ENCODE measurements at places on chromosomes 11 and 22.
A peak's percentile ranks its signal among the peaks of the same experiment; 100 is the strongest.

DNA sequence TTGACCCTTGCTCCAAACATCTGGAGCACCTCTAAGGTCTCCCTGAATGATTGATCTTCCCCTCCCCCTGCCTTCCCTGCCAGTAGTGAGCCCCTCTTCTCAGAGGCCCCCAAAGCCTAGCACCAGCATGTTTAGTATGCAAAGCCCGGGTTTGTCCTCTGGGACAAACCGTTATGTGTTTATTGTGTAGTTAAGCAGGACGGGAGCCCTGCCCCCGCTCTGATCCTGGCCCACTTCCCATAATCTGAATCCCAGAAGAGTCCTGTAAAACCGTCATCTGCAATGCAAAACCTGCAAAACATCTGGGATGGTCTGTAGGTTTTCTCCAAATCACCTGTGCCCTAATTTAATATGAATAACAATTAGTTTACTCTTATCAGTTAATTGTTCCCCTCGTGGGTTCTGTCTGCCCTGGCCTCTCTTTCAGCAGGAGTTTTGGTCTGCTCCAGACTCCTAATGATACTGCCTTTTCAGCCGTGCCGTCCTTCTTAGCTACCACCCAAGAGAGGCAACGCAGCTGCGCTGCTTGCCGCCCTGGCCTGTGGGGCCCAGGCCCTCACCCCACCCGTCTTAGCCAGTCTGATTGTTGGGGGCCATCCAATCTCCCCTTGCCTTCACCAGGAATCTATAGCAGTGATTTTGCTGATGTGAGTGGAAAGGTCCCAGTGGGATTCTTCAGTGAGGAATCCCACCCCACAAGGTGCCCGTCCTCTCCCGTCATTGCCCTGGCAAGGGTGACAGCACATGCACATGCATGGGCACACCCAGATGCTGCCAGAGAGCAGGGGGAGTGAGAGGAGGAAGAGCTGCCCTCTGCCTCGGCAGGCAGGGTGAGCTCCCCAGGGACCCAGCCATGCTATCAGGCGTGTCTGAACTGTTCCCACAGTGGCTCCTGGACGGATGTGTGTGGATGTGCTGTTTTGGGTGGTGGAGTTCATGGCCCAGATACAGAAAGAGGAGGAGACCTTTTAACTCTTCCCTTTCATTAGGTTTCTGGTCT lies 3.0 kb upstream of the B3GAT1 start:
- peaks cover 72% of the 10 kb centered on the region for H3K27me3 ChIP-seq
- no peak overlapping the region for H3K4me3 ChIP-seq

GRCh38 chr11:24198481-24198880 lies 298.4 kb upstream of the LUZP2 start:
- DNase-seq = no peak
- H3K27ac ChIP-seq = no peak overlapping the region
- H3K4me3 ChIP-seq = no peak overlapping the region
- no peaks in the 10 kb centered on the region for H3K27me3 ChIP-seq

GRCh38 chr11:57476047-57476756 lies 15.9 kb downstream of the RTN4RL2 start:
- peaks cover 51% of the 10 kb centered on the region for H3K27me3 ChIP-seq
- peak; percentile 87 for DNase-seq
- peak overlapping the region; percentile 42 for H3K27ac ChIP-seq
- no peaks in the 10 kb centered on the region for H3K36me3 ChIP-seq
- H3K4me1 ChIP-seq = peaks cover 8% of the 10 kb centered on the region

GRCh38 chr11:88320149-88320559 lies 17.4 kb downstream of the CTSC start:
- no peaks in the 10 kb centered on the region for H3K27me3 ChIP-seq
- H3K4me1 ChIP-seq = no peaks in the 10 kb centered on the region
- peaks cover 43% of the 10 kb centered on the region for H3K36me3 ChIP-seq
- H3K27ac ChIP-seq = no peak overlapping the region
- DNase-seq = no peak

DNA sequence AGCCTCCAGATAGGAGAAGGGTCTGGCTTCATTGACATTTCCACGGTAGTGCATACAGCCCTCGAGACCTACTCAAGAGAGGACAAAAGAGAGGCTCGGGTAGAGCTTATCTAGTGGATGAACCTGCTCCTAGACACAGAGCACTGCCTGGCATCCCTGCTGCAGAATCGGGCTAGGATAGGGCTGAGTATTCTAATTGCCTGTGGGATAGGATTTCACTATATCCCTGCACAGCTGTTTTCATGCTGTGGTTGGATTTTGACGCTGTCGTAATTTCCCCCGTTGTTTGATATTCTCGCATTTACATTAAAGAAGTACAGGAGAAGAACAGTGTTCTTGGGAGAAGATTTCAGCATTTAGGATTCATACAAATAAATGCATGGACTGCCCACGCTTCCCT lies 107.8 kb downstream of the KIRREL3 start:
- H3K4me1 ChIP-seq = no peaks in the 10 kb centered on the region
- no peak overlapping the region for H3K27ac ChIP-seq
- no peaks in the 10 kb centered on the region for H3K27me3 ChIP-seq

- H3K27me3 ChIP-seq = no peaks in the 10 kb centered on the region
- H3K27ac ChIP-seq = no peak overlapping the region
- H3K4me1 ChIP-seq = no peaks in the 10 kb centered on the region
- DNase-seq = no peak
- H3K4me3 ChIP-seq = no peak overlapping the region
These were observed 195.5 kb downstream of the ETS1 start for GRCh38 chr11:128391811-128392210.

DNA sequence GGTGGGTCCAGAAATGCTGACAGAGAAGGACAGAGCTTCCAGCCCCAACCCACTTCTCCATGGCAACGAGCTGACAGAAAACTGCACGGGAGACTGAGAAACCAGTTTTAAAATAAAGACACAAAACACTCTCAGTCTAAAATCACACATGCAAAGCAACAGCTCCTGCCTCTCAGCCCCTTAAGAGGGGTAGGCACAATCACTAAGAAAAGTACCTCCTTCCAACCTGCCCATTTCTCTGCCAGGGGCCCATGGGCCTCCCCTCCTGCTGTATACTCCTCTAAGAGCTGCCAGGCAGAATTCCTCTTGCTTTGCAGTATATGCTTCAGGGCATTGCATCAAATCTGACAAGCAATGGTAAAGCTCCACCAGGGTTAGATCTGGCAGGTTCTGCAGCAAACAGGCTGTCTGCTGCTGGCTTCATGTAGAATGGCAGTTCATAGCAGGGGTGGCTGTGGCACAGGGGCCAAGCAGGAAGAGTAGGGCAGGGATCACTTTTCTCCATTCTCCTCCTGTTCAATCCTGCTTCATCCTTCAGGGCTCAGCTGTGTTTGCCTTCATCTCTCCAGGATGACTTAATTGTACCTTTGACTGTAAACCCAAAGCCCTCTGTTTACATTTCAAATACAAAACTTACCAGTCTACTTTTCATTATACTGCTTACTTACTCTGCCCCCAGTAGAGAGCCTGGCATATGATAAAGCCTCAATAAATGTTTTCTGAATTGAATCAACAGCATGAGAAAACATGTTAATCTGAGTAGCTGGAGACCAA lies 77.7 kb downstream of the KCNC1 start:
- no peak overlapping the region for H3K27ac ChIP-seq
- no peak for DNase-seq
- H3K4me3 ChIP-seq = no peak overlapping the region
- H3K4me1 ChIP-seq = no peaks in the 10 kb centered on the region
- peaks cover 9% of the 10 kb centered on the region for H3K36me3 ChIP-seq

- H3K36me3 ChIP-seq = peaks cover 29% of the 10 kb centered on the region
- DNase-seq = peak; percentile 78
- peak overlapping the region; percentile 64 for H3K4me3 ChIP-seq
- H3K27ac ChIP-seq = peak overlapping the region; percentile 90
These were observed 450 bp downstream of the MAP4K2 start for GRCh38 chr11:64802370-64803157.

DNA sequence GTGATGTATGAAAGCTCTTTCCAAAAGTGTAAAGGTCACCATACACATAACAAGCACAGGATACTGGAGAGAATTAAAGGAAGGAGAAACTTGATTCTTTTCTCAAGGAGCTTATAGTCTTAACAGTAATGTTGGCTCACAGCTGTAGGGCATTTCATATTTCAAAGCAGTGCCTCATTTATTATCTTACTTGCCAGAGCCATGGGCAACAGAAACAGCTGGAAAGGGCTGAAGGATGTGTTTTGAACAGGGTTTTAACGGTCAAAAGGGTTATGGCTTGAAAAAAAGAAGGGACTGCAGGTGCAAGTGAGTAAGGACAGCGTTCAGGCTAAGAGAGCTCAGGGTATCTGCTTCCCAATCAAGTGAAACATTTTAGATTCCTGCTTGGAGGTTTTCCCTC lies 2.7 kb upstream of the GRAMD1B start:
- no peaks in the 10 kb centered on the region for H3K36me3 ChIP-seq
- no peak overlapping the region for H3K27ac ChIP-seq
- H3K27me3 ChIP-seq = no peaks in the 10 kb centered on the region
- DNase-seq = no peak

DNA sequence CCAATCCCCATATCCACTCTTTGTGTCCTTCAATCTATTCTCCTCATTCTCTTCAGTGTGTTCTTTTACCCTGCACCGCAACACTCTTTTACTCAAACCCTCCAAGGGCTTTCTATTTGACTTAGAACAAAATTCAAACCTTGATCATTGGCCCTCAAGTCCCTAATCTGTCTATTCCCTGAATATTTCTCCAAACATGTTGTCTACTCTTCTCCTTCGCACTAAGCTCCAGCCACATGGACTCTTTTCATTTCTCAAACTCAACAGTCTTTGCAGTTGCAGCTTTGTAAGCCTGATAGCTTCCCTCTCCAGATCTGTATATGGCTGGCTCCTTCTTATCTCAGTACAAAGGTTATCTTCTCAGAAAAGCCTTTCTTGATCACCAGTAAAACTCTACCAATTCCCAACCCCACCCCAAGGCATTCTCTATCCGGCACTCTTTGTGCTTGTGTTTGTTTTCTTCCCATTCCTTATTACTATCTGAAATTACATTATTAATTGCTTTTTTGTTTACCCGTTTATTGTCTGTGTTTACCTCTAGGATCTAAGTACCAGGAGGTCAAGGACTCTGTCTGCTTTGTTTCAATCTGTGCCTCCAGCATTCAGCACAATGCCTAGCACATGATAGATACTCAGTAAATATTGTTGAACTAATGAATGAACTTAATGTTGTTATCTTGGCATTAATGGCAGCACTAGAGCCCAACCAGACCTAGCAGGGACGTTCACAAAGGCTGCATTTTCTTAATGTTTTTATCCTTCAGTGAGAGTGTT lies 147.4 kb downstream of the BBOX1 start:
- H3K4me1 ChIP-seq = no peaks in the 10 kb centered on the region
- no peaks in the 10 kb centered on the region for H3K36me3 ChIP-seq
- H3K4me3 ChIP-seq = no peak overlapping the region
- H3K27me3 ChIP-seq = no peaks in the 10 kb centered on the region

- no peaks in the 10 kb centered on the region for H3K4me1 ChIP-seq
- H3K27me3 ChIP-seq = no peaks in the 10 kb centered on the region
- H3K4me3 ChIP-seq = no peak overlapping the region
- H3K27ac ChIP-seq = no peak overlapping the region
- no peaks in the 10 kb centered on the region for H3K36me3 ChIP-seq
These were observed 198.8 kb upstream of the KIRREL3 start for GRCh38 chr11:127199306-127199801.

DNA sequence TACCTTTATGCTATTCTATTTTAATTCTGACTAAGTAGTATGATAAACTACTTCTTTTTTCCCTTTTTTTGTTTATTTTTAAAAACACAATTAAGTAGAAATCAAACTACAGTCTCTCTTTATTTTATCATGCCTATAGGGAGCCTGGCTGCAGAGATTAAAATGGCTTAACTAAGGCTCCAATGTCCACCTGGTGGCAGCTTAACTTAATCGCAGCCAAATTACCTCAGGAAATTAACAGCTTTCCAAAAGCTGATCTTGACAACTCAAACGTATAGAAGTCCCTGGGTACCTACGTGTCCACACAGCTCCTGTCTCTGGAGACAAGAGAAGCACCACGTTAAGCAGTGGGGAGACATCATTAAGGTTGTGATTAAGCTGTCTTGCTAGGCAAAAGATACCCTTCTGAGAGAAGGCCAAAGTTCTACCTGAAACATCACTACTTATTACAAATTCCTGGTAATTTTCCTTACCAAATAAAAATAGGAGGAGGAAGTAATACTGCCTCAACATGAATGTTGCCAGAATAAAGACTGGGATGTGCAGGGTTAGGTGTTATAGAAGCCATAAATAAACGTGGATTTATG lies 63.2 kb upstream of the SNX19 start:
- DNase-seq = no peak
- H3K27me3 ChIP-seq = peaks cover 3% of the 10 kb centered on the region

DNA sequence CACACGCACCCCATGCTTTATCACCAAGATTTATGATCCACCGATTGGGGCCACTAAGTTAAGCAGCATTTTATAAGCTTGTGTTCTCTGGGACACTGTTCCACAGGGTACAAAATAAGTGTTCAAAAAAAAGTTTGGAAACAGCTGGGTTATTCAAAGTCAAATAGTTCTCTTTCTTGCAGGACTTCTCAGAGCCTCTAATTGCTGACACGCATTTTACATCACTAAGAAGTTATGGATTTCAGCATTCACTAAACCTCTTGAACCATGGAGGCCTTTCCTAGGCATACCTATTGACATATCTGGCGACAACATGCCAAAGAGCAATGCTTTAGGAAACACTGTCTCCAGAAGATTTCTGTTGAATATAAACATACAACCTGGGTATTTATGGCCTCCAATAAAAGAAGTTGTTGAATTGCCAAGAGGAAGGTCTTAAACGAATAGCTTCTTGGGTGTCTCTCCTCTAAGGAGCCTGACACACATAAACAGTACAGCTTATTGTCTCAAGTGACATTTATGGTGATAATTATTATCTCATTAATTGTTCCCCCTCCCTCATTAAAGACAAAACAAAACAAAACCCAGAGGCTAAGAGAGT lies 147.1 kb upstream of the ARHGAP20 start:
- peaks cover 11% of the 10 kb centered on the region for H3K4me1 ChIP-seq
- DNase-seq = no peak
- no peak overlapping the region for H3K4me3 ChIP-seq
- H3K27ac ChIP-seq = no peak overlapping the region
- no peaks in the 10 kb centered on the region for H3K36me3 ChIP-seq
- H3K27me3 ChIP-seq = no peaks in the 10 kb centered on the region

GRCh38 chr11:87397011-87397865 lies 359.5 kb downstream of the TMEM135 start:
- no peak for DNase-seq
- no peaks in the 10 kb centered on the region for H3K27me3 ChIP-seq
- no peaks in the 10 kb centered on the region for H3K36me3 ChIP-seq
- H3K4me1 ChIP-seq = no peaks in the 10 kb centered on the region

DNA sequence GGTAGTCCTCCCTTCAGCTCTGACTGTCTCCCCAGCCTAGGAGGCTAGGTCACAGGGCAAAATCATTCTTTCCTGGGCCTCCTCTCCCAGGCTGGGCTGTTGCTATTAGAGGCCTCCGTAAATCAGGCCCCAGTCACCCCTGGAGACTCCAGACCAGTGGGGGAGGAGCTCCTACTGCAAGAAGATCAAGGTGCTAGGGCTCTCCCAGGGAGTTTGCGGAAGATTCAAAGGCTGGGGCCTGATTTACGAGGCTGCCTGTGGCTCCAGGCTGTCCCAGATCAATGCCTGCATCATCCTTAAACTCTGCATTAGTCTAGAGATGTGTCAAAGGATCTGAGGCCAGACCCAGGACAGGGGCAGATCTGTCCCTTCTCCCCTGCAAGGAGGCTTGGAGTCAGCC lies 346.2 kb downstream of the TENM4 start:
- H3K4me3 ChIP-seq = no peak overlapping the region
- H3K4me1 ChIP-seq = no peaks in the 10 kb centered on the region
- no peaks in the 10 kb centered on the region for H3K27me3 ChIP-seq
- no peak overlapping the region for H3K27ac ChIP-seq

- no peaks in the 10 kb centered on the region for H3K36me3 ChIP-seq
- H3K4me3 ChIP-seq = no peak overlapping the region
- H3K27me3 ChIP-seq = no peaks in the 10 kb centered on the region
- peaks cover 34% of the 10 kb centered on the region for H3K4me1 ChIP-seq
- H3K27ac ChIP-seq = no peak overlapping the region
These were observed 3.8 kb upstream of the PPFIBP2 start for GRCh38 chr11:7509966-7510365.

Data from spleen (tissue), 13 donors.